ENCODE measurements at places on chromosomes 16 and 17.

DNA sequence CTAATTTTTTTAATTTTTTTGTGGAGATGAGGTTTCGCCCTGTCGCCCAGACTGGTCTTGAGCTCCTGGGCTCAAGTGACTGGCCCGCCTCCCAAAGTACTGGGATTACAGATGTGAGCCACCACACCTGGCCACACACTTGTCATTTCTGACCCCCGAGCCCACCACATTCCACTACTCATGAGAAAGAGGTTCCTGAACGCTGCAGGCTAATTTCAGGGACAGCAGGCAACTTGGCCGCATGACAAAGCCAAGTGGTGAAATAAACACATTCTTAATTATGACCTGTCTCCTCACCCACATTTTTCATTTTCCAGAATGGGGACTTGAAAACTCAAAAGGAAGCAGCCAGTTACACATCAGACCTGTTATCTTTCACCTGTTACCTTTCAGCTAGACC is 114.5 kb downstream of the ABCC6 start:
- no peak for DNase-seq

- no peak for DNase-seq
These were observed 14.6 kb downstream of the MYO15A start for GRCh38 chr17:18122990-18123753.

DNA sequence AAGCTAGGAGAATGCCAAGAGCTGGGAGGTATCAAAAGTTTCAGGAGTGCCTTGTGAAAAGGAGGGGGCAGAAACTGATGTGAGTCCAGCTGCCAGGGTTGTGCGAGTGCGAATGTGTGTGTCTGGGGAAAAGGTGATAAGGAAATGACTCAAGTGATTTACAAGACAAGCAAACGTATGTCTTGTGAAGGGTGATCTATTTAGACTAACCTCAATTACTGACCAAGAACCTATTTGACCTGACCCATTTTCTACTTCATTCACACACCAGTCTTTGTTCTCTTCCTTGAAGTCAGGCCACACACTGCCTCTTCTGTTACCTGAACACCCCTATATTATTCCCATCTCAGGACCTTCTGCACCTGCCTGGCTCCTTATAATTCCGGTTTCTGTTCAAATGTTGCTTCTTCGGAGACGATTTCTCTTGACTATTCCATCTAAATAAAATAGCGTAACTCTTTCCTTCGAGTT is 1.0 kb downstream of the GDE1 start:
- peak; percentile 88 for DNase-seq

DNA sequence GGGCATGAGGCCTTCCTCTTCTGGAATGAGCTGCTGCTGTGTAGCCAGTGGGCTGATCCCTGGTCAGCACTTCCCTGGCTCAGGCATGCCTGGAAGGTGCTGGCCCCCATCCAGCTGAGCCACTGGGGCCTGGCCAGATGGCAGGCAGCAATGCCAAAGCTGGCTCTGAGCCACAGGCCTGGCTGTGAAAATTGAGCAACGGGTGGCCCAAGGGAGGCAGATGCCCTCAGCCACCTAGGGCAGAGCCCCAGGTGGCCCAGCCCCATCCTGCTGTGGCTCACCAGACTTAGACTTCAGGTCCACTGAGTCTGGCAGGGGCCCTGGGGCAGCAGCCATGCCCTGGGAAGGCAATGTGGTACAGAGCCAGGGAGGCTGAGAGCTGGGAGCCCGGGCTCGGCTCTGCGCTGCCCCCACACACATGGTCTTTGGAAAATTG is 8.5 kb upstream of the CRHR1 start:
- DNase-seq, result no peak

DNA sequence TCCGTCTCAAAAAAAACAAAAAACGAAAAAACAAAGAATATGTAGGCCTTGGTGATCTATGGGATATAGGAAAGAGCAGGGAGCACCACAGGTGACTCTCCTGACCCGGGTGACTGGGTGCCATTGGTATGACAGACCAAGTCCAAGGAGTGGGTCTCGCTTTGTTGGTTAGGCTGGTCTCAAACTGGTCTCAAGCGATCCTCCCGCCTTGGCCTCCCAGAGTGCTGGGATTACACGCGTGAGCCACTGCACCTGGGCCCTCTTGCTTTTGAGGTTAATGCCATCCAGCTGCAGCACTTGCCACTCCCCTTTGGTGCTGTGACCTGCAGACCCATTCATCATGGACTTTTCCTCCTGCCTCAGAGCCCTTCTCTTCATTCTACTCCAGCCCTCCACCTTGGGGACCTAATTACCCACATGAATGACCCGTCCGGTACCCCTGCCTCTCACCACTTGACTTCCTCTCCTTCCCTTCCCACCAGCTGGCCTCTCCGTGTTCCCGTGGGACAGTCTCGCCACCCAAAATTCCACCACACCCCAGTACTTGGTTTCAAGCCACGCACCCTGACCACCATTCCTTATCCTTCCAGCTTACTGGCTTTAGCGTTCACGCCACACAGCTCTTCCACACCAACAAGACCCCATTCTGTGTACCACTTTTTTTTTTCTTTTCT is 3.2 kb upstream of the UBE2G1 start:
- no peak for DNase-seq

DNA sequence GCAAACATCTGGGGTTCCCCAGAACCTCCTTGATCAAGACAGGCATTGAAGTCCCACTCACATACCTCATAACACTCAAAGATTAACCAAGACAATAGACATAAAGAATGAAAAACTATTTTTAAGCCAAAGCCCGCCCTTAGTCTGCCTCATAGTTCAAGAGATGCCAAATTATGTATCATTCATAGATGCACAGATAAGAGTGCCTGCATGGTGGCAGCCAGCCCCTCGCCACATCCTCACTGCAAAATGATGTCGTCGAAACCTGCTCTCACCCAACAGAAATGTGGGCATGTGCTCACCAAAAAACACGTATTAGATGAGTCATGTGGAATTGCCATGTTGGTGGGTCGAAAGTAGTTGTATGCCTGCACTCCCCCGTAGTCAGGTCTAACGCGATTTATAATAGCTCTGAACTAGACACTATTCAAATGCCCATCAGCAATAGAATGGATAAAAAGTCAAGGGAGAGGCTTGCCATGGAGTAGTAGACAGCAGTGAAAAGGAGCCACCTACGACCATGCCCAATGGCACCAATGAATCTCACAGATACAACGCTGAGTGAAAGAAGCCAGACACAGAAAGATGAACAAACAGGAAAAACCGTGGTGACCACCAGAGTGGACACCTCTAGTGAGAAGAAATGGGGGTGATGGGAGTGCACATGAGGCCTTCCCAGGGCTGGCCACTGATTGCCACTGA is 64.8 kb downstream of the C16orf95 start:
- DNase-seq, result no peak

GRCh38 chr16:22665803-22666202 is 148.2 kb upstream of the HS3ST2 start:
- no peak for DNase-seq

GRCh38 chr16:81842564-81843242 is 63.6 kb downstream of the PLCG2 start:
- no peak for DNase-seq

DNA sequence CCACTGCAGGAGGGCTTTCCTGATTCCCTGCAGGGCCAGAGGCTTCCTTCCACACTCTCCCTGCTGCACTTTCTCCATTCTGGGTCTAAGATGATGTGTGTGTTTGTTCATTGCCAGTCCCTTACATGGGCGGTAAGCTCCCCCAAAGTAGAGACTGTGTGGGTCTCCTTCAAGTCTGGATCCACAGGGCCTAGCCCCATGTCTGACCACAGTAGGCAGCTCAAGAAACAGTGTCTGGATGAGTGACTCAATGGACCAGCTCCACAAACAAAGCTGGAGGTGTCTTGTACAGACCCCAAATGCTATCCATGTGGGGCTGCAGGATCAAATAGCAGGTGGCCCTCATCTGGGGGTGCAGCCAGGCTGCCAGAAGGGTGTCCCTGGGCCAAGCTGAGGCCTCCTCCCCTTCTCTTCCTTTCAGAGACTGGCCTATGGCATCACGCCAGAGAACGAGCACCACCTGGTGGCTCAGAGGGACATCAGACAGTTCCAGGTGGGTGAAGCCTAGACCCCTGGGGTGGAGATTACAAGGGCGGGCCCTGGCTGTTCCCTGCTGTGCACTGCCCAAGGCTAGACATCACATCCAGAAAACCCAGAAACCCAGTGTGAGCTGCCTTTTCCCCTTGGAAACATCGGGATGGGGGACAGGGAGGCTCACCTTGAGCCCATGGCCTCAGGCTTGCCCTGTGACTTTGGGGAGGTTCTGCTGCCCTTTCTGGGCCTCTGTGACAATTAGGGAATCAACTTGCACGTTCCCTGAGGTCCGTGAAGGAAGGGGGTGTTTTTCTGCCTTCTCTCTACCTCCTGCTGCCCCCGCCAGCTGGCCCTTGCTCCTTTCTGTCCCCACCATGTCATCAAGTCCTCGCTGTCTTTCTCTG is 45.9 kb downstream of the SLC6A2 start:
- peak; percentile 14 for DNase-seq

DNA sequence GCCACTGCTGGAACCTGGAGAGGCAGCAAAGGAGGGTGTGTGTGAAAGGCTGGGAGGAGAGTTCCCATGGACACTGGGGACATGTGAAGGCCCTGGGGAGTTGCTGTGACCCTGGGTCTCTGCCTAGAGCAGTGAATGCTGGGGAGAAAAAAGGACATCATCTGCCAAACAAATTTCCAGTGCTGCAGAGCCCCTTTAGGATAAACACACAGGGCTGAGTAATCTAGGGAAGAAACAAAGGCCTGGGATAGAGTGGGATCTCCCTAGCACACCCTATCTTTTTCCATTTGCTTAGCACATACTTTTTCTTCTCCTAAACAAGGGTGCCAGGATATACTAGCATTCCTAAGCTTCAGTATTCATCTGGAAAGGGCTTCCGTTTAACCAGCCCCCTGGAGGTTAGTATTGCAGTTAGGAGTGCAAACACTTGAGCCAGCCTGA is 3.3 kb upstream of the HIGD1B start:
- DNase-seq, result no peak

GRCh38 chr16:4376893-4377572 is 5.4 kb downstream of the VASN start:
- DNase-seq, result no peak

GRCh38 chr16:31874366-31875111 is 932 bp downstream of the ZNF267 start:
- peak; percentile 71 for DNase-seq

DNA sequence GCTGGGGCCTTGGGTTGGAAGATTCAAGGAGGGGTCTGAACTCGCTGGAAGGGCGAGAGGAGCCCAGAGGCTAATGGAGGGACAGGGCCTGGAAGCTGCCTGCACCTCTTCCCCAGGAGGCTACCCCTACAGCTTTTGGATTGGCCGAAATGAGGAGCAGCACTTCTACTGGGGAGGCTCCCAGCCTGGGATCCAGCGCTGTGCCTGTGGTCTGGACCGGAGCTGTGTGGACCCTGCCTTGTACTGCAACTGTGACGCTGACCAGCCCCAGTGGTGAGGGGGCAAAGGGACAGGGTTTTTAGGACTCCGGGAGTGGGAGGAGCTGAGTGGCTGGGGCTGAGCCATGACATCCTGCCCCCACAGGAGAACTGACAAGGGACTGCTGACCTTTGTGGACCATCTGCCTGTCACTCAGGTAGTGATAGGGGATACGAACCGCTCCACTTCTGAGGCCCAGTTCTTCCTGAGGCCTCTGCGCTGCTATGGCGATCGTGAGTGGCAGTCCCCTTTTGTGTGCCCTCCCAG is 8.8 kb downstream of the CNTNAP1 start:
- DNase-seq, result no peak

DNA sequence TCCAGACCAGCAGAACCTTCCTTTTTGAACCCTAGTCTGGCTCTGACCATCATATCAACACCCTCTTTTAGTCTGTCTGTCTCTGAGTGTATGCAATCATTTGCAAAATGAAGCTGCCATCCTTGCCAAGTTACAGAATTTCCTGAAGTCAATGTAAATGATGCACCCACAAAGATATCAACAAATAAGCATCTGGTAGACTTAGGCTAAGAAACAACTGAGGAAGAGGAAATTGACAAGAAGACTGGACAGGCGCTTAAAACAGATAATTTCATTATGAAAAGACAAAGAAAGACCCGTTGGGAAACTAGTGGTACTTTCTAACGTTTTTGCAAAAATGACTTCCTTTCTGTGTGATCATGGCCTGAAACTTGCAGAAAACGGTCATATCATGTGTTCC is 24.7 kb upstream of the CIITA start:
- DNase-seq, result no peak

DNA sequence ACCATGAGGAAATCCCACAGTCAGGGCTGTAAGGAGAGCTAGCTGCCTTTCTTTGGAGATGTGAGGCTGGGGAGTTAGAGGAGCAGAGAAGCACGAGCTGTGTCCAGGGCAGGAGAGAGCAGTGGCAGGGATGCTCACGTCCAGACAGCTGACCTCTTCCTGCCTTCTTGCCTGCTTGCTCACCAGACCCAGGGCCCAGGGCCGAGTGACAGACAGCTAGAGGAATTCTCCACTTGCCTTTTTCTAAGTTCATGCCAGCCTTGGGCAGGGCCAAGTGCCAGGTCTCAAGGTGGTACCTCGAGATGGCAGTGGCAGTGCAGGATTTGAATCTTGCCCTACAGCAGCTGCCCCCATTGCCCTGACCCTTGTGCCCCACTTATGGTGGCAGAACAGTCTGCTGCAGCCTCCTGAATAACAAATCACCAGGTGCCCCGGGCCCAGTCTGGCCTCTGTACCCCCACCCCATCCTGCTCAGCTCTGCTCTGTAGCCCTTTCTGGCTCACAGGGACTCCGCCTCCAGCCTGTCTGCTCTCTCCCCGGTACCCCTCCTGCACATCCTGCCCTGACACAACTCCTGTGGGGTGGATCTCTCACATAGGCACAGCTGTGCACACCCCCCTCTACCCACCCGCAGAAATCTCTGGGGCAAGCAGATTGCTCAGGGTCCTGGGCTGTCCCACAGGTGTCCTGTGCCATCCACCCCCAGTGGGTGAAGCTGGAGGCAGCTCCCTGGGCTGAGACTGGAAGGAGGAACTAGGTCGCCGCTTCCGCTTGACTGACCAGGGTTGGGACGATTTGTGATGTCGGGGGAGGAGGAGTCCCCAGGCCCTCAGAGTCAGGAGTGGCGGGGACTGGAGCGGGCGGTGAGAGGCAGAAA is 25.9 kb downstream of the GRIN2C start:
- DNase-seq, result no peak

- no peak for DNase-seq
These were observed 2.4 kb downstream of the NUP93 start for GRCh38 chr16:56732366-56732765.

DNA sequence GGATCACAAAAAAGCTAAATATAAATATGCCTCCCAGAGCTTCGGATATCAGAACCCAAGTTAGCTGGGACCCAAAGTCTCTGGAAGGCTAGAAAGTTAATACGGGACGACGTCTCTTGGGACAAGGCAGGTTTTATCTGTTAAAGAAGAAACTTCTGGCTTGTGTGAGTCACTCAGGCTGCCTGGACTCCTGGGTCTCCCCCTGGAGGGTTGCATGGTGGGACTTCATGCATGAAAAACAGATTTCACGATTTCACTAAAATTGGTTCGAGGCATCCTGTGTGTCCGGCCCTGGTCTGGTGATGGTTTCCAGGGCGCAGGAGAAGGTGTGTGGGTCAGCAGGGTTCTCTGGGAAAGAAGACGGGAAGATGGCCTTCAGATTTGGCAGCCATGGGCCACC is 47.0 kb downstream of the COX4I1 start:
- DNase-seq, result no peak

DNA sequence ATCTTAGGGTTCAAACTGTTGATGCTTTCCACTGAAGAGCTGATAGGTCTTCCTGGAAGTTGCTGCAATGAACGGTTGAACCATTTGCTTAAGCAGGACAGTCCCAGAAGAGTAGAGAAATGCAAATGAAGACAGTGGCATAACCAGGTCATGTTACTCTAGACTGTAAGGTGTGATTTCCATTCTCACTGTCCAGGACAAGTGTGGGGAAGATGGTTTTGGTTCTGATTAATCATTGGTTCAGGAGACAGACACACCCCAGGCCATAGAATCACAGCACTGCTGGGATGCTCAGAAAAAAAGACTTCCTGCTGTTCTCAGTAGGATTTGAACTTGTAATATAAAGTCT is 34.8 kb upstream of the XYLT2 start:
- DNase-seq, result no peak

All from large intestine (tissue), 12 donors.